ENCODE measurements at places on chromosomes 13 and 19.

DNA sequence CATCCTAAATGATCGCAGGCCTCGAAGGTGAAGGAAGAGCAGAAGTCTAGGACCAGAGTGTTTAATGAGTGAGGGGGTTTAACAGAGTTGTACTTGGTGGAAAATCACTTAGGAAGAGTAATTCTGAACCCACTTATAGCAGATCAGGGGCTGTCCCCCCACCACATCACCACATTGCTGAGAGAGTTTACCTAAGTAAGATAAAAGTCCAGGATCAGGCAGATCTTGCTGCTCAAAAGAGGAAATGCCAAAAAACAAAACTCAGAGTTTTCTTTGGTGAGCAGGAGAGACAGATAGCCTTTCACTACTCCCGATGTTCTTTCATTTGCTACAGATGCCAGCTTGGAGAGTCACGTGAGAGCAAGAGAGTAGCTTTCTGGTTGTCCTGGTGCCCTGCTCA, 15.4 kb downstream of the ZNF317 start:
- DNase-seq = no peak

DNA sequence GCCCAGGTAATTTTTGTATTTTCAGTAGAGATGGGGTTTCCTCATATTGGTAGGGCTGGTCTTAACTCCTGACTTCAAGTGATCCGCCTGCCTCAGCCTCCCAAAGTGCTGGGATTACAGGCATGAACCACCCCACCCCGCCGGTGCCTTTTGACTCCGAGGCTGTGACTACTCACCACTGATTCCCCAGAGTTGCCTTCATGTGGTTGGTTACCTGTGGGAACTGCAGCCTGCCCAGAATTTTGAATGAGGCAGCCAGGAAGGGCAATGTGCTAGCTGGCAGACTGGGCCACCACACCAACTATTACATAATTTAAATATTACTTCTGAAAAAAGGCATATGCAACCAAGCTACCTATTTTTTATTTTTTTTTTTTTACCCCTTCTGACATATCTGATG, 42.8 kb downstream of the N4BP2L2 start:
- DNase-seq = no peak

DNA sequence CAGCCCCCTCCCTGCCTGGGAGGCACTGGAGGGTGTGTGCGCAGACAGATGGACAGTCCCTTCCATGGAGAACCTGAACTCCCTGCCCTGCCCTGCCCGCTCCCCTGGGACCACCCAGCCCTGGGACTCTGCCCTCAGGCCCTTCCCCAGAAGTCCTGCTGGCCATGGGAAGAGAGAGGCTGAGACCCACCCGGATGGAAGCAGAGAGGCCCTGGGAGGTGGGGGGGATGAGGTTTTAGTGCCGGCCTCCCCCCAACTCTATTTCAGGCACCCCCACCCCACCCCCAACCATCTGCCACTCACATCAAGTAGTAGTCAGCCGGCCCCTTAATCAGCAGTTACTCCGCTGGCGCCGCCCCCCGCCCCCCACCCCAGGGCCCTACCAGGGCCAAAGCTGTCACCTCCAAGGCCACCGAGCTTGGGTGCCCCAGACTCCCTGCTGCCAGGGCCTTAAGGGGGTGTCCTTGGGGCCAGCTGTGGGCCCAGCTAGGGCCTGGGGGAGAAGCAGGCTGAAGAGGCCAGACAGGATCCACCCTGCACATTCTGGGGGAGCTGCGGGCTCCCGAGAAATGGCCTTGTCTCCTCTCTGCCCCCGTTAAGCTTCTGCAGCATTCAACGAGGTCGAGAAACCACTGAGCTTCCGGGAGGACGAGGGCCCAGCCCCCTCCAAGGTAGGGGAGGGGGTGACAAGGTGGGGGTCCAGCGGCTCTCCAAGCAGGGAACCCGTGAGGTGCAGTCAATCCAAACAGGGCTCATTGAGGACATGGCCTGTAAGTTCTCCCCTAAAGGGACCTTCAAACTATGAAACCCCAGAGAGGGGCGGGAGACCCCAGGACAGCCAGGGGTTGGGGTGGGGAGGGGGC, 17.4 kb downstream of the NMRK2 start:
- DNase-seq = no peak

DNA sequence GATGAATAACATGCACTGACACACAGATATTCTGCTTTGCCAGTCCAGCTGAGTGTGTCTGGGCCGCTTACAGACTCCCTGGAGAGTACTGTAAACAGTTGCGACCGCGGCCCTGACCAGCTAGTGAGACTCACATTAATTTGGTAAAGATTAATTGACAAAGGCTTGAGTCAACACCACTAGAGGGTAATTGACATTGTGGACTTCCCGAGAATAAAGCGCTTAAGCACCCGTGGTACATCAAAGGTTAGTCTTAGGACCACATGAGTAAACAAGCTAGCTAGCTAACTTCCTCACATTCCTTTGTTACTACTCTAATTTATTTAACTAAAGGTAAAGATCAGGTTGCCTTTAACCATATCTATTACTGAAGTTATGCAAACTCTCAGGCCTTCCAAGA, 624.4 kb upstream of the ARGLU1 start:
- DNase-seq = no peak

- DNase-seq = no peak
Measured at GRCh38 chr13:84607261-84608013, 725.2 kb upstream of the SLITRK1 start.

- DNase-seq = no peak
Measured at GRCh38 chr13:73119612-73120011, 60.8 kb downstream of the KLF5 start.

DNA sequence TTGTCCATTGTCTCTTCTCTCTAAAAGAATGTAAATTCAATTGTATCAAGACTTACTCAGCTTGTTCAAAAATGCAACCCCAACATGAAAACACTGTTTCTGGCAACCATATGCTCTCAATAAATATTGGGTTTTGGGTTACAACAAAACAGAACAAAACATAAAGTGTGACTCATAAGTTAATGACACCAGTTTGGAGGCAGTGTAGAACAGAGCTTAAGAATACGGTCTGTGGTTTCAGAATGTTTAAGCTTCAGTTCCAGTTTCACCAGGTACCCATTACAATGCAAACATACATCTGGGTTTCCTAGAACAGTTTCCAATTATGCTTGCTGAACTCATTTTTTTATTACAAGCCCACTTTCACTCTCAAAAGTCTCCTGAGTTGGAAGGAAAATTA, 285.8 kb upstream of the PCDH9 start:
- no peak for DNase-seq

- no peak for DNase-seq
Measured at GRCh38 chr13:29464105-29464679, 131.3 kb downstream of the SLC7A1 start.

DNA sequence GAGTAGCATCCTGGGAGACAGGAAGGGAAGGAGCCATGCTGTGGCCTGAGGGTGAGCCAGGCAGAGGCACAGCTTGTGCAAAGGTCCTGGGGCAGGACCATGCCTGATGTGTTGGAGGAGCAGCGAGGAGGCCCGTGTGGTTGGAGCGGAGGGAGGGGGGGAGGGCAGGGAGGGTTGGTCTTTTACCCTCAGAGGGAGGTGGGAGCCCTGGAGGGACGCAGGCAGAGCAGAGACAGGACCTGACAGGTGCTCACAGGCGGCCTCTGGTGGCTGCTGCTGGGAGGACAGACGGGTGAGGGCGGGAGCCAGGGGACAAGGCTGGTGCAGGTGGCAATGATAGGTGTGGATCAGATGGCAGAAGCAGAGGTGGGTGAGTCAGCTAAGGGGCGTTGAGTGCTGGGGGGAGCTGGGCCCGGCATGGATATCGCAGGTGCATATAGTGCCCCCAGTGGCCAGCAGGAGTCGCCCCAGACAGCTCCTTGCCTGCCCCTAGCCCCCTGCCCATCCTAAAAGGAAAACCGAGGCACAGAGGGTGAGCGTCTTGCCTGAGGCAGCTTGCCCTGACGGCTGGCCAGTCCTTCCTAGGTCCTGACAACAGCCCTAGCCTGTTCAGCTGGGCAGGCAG, 9.8 kb upstream of the GNA15 start:
- DNase-seq = no peak

DNA sequence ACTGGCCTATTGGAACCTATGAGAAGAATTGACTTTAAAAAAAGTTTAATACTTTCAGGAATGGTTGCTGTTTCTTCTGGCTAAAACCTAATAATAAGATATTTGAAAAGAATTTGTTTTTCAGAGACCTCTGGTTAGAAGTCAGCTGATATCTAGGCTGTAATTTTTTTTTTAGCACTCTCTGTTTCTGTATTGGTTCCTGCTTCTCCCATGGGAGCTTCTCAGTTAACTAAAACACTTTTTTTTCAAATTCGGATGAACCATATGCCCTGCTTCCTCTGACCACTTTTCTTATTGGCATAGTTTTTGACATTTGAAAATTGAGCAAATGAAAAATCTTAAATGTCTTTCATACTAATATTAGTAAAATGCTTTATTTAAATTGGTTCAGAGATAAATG, 163.5 kb upstream of the SLC10A2 start:
- DNase-seq = no peak

All from C1 segment of cervical spinal cord (tissue), 14 donors.